ENCODE measurements at places on chromosomes 2 and 18.

DNA sequence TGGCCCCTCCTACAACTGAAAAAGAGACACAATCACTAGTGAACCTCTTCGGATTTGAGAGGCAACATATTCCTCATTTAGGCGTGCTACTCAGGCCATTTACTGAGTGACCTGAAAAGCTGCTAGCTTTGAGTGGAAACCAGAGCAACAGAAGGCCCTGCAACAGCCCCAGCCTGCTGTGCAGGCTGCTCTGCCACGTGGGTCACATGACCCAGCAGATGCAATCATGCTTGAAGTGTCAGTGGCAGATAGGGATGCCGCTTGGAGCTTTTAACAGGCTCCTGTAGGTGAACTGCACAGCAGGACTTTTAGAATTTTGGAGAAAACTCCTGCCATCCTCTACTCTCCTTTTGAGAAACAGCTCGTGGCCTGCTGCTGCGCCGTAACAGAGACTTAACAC lies 578.6 kb upstream of the RAB6C start:
- no peak for DNase-seq

- no peak for DNase-seq
Observed at GRCh38 chr2:70743068-70743467, 24.9 kb downstream of the ADD2 start.

GRCh38 chr2:144329472-144329871 lies 190.4 kb downstream of the ZEB2 start:
- DNase-seq, result no peak

DNA sequence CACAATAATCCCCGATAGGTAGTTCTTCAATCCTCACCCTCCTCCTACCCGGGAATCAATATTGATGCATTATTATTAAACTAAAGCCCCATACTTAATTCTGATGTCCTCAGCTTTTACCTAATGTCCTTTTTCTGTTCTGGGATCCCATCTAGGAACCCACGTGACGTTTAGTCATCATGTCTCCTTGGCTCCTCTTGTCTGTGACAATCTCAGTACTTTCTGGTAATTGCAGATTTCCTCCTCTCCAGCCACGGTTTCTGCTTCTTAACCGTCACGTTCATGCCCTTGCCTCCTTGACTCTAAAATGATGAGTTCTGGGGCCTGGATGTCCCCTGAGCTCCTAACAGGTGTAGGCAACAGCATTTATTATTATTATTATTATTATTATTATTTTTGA lies 2.9 kb upstream of the DGKD start:
- no peak for DNase-seq

DNA sequence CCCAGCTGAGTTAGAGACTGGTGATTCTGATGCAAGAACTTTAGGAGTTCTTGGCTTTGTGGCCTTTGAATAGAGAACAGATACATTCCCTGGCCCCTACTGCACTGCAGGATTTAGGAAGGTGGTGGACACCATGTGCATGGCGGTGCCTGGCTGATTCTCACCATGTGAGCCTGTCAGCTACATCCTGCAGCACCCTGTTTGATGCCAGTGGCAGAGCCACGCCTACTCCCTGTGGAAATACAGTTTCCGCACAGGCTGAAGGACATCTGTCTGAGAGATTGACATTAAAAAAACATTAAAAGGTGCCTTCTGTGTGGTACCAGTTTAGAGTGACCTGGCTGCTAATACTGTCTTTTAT lies 50.0 kb downstream of the KCNE4 start:
- DNase-seq, result no peak

- DNase-seq, result no peak
Observed at GRCh38 chr2:128809880-128810279, 491.2 kb upstream of the HS6ST1 start.

- no peak for DNase-seq
Observed at GRCh38 chr2:21281791-21282514, 158.2 kb downstream of the TDRD15 start.

GRCh38 chr18:56038171-56039030 lies 450.4 kb upstream of the TCF4 start:
- no peak for DNase-seq

DNA sequence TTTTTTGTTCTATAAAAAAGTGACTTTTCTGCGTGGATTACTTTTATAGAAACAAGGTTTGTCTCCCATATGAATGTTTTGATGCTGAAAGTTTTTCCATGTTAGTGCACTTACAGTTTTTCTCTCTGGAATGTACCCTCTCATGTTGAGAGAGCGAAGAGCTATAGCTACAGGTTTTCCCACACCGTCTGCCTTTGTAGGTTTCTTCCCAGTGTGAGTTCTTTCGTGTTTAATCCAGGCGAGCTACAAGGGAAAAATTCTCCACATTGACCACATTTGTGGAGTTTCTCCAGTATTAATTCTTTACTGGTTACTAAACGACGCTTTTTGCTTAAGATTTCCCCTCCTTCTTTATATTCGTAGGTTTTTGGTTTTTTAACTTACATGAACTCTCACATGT lies 85.1 kb downstream of the ACSL3 start:
- DNase-seq, result no peak

DNA sequence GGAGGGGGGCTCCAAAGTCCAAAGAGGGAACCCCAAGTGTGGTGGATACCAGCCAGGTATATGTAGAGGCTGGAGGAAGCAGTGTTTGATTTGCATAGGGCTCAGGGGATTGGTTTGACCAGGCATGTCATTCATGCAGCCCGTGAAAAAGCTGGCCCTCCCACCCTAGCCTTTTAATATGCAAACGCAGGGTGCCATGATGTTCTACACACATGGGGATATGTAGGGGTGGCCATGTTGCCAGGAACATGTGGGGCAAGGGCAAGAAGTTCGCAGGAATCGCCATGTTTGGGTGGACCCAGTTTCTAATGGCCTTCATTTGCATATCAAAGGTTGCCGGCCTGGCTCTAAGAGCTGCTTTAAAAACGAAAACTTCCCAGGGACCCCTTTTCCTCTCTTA lies 33.6 kb downstream of the B3GNT7 start:
- DNase-seq, result no peak

DNA sequence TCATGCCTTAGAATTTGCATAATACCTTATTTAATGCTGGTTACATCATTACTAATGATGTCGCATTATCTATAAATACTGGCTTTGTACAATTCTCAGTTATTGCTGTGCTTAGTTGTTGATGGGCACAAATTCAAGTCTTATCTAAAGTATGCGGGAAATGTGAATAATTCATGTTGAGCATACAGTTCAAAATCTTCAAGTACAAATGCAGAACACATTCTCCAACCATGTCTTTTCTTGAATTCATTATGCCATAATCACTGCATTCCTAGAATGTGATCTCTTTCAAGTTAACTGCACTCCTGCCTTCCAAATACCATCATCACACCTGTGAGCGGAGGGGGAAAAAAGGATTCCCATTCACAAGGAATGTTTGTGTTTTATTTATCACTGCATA lies 337.0 kb downstream of the MBD2 start:
- DNase-seq, result no peak

DNA sequence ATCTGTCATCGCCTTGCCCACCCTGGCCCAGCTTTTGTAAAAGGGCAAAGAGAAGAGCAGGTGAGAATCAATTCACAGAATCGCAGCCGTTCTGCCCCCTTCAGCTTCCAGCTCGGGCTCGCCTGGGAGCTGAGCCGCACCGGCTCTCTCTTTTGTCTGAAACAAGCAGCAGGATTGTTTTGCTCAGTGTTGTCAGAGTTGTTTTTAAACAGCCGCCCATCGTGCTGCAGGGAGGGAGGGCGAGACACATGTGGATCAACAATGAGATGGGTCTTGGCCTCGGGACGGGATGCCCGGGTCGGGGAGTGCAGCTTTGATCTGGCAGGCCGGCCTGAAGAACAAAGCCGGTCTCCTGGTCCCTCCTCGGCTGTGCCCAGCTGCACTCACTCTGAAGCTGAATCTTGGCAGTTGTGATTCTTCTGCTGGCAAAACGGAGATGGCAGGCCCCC lies 39.7 kb upstream of the HDAC4 start:
- no peak for DNase-seq

- DNase-seq, result no peak
Observed at GRCh38 chr2:149076863-149077412, 38.4 kb downstream of the LYPD6B start.

- no peak for DNase-seq
Observed at GRCh38 chr18:10033016-10033399, 119.2 kb downstream of the VAPA start.

- no peak for DNase-seq
Observed at GRCh38 chr2:545711-546650, 131.2 kb downstream of the TMEM18 start.

- no peak for DNase-seq
Observed at GRCh38 chr18:75167759-75168618, 41.0 kb downstream of the PTGR3 start.

DNA sequence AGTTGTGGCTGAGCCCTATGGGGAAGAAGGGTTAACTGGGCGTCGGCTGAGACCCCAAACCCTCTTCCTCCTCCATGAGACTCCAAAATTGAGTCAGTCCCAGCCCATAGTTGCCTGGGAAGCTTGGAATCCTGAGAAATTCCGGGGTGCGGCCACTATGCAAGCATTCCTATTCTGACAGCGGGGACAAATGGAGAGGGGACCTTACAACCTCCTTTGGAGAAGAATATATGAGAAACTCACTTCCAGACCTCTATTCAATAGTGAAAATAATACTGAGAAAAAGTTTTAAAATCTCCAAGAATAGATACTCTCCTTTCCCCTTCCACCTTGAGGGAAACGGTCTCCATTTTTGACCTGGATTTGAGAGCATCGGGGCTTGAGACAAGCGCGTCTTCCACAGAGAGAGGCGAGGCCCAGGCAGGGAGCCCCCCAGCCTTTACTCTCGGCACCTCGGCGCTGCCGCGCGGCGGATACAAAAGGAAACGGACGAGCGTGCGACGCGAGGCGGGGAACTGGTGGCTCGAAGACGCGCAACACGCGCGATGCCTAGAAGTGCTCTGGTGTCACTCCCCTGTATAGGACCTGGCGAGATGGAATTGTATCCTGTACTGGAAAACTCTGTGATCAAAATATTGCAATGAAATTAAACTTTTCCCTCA lies 11.1 kb downstream of the NR4A2 start:
- DNase-seq, result no peak

GRCh38 chr2:138373993-138374408 lies 127.6 kb upstream of the SPOPL start:
- no peak for DNase-seq

DNA sequence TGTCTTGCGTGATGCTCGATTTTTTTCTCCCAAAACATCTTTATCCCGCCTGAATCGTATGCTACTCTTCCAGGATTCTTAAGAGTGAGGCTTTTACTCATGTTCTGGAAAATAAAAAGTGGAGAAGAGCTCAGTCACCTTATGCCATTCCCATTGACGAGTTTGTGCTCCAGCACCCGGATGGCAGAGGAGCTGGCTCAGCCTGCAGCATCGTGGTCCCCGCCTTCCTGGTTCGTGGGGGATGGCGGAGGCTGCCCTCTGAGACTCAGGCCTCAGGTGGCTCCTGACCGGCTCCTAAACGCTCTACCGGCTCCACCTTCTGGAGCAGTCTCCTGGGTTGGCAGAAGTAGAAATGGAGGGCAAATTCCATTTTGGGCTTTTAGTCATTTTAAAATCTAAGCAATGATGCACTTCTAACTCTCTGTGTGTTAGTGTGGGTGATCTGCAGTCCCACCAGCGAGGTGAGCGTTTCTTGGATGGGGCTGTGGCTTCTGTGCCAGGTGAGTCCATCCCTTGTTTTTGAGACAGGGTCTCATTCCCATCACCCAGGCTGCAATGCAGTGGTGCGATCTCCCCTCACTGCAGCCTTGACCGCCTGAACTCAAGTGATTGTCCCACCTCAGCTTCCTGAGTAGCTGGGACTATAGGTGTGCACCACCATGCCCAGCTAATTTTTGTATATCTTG lies 27.8 kb downstream of the RTP5 start:
- DNase-seq, result no peak

DNA sequence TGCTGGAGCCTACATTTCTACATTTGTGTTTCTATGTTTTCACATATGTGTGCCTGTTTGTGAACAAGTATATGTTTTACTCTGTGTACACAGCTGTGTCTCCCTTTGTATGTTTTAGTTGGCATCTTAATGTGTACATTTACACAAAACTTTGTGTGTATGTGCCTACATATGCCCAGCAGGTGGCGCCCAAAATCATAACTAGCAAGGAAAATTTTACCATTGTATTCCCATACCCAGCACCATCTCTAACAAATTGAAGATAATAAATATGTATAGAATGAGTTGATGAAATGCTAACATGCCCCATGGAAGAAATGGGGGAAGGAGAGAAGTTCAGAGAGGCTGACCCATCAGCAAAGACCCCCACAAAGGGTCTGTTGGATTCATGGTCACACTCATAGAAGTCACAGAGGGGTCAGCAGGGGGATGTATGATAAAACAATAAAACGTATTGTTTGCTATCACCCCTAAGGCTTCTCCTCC lies 48.1 kb downstream of the PKDCC start:
- DNase-seq, result no peak

GRCh38 chr2:233360771-233361176 lies 6.5 kb downstream of the DGKD start:
- DNase-seq, result no peak

DNA sequence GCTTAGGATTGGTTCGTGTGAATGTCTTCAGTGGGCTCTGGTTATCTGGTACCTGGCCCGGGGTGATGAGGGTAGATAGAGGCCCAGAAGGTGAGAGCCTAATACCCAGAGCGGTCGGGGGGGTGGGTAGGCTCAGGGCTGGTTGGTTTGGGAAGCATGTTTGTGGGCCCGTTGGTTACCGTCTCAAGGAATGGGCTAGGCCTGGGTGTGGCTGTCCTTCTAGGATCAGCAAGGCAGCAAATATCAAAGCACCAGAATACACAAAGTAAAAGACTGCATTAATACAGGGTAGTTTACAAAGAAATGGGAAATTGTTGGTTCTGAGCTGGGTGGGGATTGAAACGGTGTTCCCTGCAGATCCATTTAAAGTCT lies 6.0 kb upstream of the IL1R2 start:
- DNase-seq, result no peak

DNA sequence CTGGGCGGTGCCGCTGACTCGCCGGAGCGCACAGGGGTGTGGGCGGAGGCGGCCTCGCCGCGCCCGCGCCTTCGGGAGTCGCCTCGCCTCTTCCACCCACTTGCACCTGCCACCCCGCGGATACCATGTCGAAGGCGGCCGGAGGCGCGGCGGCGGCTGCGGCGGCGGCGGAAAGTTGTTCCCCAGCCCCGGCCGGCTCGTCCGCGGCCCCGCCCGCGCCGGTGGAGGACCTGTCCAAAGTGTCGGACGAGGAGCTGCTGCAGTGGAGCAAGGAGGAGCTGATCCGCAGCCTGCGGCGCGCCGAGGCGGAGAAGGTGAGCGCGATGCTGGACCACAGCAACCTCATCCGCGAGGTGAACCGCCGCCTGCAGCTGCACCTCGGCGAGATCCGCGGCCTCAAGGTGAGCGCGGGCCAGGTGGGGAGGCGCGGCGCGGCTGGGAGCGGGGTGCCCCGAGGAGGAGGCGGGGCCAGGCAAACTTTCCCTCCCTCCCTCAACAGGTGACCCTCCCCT lies 766 bp downstream of the CCDC85A start:
- no peak for DNase-seq

DNA sequence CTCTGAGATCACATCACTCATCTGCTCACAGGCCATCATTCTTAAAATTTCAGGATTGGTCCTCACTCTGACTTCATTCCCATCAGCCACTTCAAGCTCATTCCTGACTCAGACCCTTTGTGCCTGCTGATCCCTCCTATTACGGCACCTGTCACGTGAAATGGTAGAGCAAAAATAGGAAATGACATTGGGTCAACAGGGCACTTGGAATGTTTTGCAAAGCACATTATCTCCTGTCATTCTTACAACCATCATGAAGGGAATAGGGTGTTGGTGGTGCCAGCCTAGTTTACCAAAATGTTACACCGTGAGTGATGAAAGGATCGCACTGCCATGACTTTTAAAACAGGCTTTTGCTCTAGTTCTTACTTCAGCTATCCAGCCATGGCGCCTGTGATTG lies 61.1 kb downstream of the EIF5B start:
- DNase-seq, result no peak

GRCh38 chr2:240141736-240142135 lies 1.3 kb upstream of the OTOS start:
- no peak for DNase-seq

Measured in skeletal muscle cell (primary cell).